ENCODE measurements at places on chromosomes 1 and 21. TPM values are rescaled to one million over a fixed set of nuclear protein-coding genes. Genes with fewer than 3 reads are reported as not detected.

NIBAN1 gene
- total RNA-seq: 5.0 TPM

USP48 gene
- total RNA-seq: 73.8 TPM

TSPAN1 gene
- total RNA-seq: not detected

TRABD2B gene
- total RNA-seq: 28.0 TPM

NCDN gene
- total RNA-seq: 32.4 TPM

SYTL1 gene
- total RNA-seq: 7.5 TPM
